ENCODE measurements at places on chromosomes 3 and 15.

GRCh38 chr3:44355362-44356033, 16.9 kb downstream of the TCAIM start:
- DNase-seq = no peak

DNA sequence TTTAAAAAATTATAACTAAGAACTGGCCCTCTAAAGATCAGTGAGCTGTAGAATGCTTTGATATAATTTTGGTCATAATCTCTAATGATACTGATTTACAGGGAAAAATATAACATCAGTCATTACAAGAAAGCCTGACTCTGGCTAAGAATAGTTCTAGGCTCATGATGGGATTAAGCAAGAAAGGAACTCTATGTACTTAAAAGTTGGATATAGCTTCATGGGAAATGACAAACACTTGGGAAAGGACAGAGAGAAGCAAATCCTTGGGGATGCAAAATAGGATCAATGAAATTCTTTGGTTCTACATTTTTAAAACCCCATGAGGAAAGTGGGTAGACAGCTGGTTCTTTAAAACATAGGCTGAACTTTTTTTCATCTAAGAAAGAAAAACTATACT, 472.7 kb upstream of the NR2F2 start:
- no peak for DNase-seq

DNA sequence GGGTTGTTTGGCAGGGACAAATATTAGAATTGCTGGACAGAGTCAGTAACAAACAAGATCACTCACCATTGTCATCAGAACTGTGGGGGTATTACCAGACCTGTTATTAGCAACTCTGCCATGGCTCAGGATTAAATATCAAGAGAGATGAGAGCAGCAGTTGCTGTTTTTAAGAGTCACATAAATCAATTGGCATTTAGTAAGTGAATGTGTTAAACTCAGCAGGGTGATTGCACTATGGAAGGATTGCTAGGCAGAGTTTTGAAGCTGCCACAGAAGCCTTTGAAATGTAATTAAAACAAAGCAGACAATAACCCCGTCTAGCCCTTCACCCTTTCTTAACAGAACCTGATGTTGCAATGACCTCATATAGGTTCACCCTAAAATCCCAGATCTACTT, 238.8 kb downstream of the GAP43 start:
- DNase-seq = no peak

- DNase-seq = no peak
Measured at GRCh38 chr3:54870423-54870822, 57.4 kb downstream of the LRTM1 start.

DNA sequence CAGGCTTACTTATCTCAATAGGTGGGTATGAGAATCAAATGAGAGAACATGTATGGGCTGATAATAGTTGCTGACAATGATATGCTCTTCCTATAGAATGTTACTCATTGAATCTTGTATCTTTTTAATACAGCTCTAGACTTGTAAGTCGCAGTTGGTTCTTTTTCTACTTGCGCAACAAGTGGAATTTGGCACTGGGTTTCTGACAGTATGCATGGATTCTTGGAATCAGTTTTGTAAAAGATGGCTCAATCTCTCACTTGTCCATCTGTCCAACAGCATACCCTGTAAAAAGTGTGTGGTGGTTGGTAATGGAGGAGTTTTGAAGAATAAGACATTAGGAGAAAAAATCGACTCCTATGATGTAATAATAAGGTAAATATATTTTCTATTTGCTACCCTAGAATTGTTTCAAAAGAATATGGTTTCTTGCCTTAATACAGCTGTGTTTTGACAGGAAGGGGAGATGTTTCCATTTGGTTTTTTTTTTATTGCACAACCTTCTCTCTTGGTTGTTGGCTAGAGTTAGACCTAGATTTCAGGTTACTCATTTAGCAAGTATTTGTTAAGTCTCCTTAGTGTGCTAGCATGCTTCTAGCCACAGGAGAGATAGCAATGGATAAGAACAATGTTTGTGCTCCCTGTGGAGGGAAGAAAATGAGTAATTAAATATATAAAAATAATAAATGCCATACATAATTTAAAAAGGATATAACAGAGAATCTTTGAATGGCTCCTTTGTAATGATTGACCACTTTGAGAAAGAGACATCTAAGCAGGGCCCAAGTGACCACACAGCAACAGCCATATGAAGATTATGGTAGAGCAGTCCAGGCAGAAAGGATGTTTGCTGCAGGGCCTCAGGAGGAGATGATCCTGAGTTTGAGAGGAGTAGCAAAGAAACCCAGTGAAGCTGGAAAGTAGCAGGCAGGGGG, 21.8 kb downstream of the ST3GAL6 start:
- no peak for DNase-seq

- no peak for DNase-seq
Measured at GRCh38 chr3:123373474-123373987, 75.4 kb downstream of the ADCY5 start.

GRCh38 chr3:157865352-157866000, 240.7 kb downstream of the SHOX2 start:
- DNase-seq = peak; percentile 31

GRCh38 chr3:21524133-21524532, 226.9 kb downstream of the ZNF385D start:
- no peak for DNase-seq

DNA sequence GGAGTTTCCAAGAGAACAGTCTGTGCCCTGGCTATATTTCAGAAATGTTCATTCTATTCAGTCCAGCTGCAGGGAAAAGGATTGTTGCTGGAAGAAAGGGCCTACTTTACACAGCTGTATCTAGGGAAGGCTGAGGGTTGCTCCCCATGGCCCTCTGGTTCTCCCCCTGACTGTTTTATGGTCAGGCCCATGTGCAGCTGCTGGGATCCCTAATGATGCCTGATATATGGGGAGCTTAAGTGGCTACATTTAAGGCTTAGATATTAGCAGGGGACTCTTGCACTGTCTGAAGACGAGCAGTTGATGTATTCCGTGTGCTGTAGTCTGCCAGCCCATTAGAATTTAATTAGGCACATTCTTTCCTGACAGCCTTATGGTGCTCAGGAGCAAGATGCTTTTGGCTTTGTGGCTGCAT, 72.0 kb downstream of the FAM43A start:
- DNase-seq = no peak

GRCh38 chr15:55917881-55918296, 75.5 kb downstream of the NEDD4 start:
- DNase-seq = no peak

DNA sequence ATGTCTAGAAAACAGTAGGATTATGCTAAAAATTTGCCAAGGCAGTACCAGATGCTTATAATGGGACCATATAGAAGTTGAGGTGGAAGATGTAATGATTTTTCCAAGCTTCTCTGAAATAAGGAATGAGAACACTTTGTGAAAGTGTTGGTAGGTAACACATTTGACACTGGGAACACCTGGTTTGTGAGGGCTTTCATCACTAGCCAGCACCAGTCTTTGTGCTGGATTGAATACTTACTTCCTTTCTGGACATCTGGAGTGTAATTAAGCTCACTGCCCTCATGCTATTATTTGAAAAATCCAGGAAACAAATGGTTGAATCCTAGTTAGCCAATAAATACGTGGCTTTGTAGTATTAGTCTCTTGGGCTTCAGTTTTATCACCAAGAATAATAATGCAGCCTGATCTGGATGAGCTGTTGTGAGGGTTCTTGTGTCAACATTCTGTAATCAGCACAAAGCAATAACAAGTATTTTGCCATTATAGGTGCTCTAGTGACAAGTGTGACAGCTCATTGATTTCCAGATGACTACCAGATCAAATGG, 12.9 kb downstream of the CCDC80 start:
- no peak for DNase-seq

- no peak for DNase-seq
Measured at GRCh38 chr15:83848315-83849050, 194.6 kb downstream of the ADAMTSL3 start.

- no peak for DNase-seq
Measured at GRCh38 chr3:11774296-11774877, 72.3 kb downstream of the TAMM41 start.

DNA sequence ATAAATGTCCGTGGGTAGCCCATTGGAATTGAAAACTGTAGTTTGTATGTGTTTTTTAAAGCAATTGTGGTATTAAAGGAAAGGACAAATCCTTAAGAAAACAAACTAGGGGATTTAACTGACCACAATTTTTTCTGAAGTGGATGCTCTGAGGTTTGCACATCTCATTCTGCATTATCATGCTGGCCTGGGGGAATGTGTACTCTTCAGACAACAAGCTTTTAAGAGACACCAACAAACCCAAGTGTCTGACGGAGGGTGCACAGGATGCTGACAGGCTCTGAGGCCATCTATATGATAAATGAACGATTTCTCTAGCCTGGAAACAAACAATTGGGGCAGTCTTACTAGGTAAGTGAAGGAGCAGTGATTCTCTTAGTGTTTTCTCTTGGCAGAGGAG, 9.1 kb downstream of the LINS1 start:
- no peak for DNase-seq

- no peak for DNase-seq
Measured at GRCh38 chr3:54353946-54354345, 231.6 kb downstream of the CACNA2D3 start.

- DNase-seq = no peak
Measured at GRCh38 chr15:62248277-62248984, 83.3 kb upstream of the C2CD4B start.

GRCh38 chr3:42755681-42756578, 17.1 kb downstream of the CCDC13 start:
- DNase-seq = no peak

- DNase-seq = peak; percentile 45
Measured at GRCh38 chr15:91302588-91303439, 202.8 kb downstream of the SV2B start.

- DNase-seq = no peak
Measured at GRCh38 chr3:178487752-178488151, 48.5 kb upstream of the KCNMB2 start.

DNA sequence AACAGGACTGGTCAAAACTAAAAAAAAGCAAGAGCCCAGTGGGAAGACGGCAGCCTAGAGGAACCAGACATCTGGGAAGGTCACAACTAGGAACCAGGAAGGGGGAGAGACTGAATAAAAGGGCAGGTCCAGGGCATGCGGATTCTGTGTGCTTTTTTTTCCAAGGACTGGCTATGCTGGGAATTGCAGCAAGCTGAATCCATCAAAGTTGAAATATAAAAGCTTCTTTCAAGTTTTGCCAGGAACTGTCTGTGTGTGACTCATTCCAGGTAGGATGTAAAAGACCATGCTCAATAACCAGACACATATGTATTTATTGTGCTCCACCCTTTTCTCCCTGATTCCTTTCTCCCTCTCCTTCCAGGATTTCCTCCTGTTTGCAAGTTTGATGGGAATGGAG, 47.9 kb upstream of the CCDC80 start:
- no peak for DNase-seq

GRCh38 chr3:143280984-143281383, 161.4 kb downstream of the CHST2 start:
- no peak for DNase-seq

- no peak for DNase-seq
Measured at GRCh38 chr3:15653321-15653720, 51.8 kb downstream of the BTD start.

GRCh38 chr3:193948459-193948858, 187.5 kb upstream of the HES1 start:
- DNase-seq = no peak

DNA sequence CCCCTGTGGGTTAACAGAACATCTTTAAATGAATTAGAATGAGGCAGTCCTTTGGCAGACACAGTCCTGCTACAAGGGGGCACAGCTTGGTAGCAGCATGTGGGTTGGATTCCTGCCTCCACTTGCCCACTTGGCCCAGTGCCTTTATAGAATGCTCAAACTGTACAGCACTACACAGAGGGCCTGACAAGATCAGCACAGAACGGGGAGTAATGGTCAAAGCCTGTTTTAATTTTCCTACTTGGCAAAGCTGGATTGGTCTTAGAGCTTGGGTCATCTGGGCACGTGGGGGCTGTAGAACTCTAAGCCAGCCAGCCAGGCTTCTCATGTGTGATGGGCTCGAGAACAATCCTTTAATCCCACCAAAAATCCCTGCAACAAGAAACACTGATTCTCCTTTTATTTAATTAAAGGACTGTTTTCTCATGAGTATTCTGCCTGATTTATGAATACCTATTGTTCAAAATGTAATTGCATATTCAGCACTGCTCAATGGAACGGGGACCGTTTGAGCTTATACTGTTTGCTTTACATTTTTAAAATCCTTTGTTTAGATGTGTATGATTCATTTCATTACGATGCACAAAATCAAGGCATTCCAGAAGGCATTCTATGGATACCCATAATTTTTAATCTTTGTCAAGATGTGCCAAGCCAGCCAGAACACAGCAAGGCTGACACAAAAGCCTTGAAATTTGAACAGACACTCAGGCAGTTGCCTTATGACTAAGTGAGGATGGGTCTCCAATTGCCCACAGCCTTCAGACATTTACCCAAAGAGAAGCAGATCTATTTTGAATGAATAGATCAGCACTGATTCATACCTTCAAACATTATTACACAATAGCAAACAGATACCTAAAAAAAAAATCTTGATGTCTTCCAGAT, 249.3 kb upstream of the TGFBR2 start:
- no peak for DNase-seq

DNA sequence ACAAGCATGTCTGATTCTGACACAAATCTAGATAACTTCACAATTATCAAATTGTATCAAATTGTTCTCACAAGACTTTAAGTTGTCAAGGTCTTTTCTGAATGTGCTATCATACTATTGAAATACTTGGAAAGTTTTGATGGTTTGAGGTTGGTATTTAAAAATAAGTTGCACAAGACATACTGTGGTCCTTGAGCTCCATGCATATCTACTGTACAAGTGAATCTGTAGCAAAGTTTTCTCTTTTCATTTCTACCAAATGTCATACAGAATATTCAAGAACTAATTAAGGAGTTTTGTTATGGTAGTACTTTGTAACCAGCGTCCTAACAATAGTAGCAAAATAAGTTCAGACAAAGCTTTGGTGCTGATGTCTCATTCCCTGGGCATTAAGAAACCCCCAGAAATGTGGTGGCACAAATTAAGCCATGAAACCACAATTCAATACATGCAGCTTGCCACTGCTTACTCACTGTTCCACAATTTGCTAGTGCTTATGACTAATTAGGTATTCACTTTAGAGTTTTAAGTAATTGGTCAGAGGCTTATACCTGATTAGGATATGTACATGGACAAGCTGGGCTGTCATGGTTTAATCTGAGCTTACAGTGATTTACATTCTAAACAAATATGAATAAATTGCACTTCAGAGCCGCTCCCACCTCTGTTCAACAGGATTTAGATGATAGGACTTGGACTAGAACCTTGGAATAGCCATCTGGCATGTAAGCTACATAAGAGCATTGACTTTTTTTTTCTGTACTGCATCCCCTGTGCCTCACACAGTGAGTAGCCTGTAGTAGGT, 8.8 kb downstream of the TBC1D23 start:
- no peak for DNase-seq

GRCh38 chr3:116000311-116000710, 377.0 kb downstream of the GAP43 start:
- no peak for DNase-seq

GRCh38 chr15:99440551-99441443, 125.0 kb upstream of the MEF2A start:
- DNase-seq = no peak

- no peak for DNase-seq
Measured at GRCh38 chr3:47283591-47284364, 1.0 kb downstream of the KLHL18 start.
